ENCODE measurements at places on chromosomes 6 and 20. TPM values are rescaled to one million over a fixed set of nuclear protein-coding genes. Genes with fewer than 3 reads are reported as not detected.

DNA sequence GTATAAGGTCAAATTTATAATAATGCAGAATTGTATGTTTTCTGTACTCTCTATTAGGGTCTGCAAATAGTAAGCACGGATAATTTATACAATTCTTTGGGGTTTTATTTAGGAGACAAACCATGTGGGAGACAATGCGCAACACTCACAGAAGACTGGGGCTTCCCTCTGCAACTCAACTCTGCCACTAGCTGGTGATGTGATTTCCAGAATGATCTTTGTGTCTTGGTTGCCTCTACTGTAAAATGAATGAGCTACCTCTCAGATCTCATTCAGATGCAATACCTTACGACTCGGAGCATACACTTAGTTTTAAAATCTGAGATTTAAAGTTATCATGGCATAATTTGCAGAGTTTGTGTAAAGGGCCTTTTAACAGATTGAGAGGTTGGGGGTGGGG is 6.4 kb downstream of the MAN1A1 start:
- DNase-seq: no peak

GRCh38 chr6:147029923-147030322 is 174.3 kb upstream of the STXBP5 start:
- no peak for DNase-seq

DNA sequence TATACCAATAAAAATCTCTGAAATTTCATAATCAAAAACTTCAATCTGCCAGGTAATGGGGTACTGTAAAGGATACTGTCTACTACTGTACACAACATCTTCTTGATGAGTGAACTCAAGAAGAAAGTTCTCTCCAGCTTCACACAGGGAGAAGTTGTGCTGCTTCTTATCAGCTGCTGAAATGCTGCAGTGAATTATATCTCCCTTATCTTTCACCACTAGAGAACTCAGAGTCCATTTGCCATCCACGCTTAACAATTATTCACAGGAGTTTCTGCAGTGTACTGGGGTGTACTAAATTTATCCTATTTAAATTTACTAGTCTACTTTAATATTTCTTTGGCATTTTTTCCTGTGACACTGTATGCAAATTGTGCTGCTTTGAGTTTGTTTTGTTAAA is 384.8 kb downstream of the TFAP2B start:
- no peak for DNase-seq

The TMEM200A gene
- 1.2 TPM for total RNA-seq

GRCh38 chr6:50655848-50656453 is 57.4 kb upstream of the TFAP2D start:
- DNase-seq: peak; percentile 29

The TBCC gene
- 66.4 TPM for total RNA-seq

The LY86 gene
- not detected for total RNA-seq

The HUS1B gene
- total RNA-seq: 2.1 TPM

The PACSIN1 gene
- total RNA-seq: not detected

DNA sequence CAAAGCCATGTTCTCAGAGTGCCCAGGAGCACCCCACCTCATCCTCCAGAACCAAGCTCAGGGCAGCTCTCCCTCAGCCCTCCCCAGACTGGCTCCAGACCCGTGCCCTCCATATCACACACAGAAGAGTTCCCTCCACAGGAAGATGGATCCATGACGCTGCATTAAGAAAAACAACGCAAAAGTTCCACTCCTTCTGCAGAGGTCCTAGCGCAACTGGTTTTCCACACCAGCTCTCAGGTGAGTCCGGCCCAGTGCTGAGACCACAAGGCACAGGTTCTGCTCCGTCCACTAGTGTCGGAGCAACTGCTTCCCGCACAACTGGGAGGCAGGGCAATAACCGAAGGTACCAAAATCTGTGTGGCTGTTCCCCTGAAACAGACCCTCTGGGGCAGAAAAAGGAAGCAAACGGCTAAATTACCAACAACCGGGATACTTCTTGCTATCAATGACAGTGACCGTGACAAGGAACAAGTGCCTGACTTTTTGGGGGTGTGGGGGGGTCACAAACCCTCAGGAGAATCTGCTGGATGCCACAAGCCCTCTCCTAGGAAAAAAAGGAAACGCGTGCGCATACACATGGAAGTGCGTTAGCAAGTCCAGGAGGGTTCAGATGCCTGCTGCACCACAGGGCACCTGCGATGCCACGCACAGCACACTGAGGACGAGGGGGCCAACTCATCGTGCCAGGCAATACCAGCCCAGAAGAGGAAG is 49.2 kb downstream of the MYH7B start:
- DNase-seq: no peak

The KIF25 gene
- 0.51 TPM for total RNA-seq

The ETV7 gene
- 0.99 TPM for total RNA-seq

The OR14J1 gene
- not detected for total RNA-seq

DNA sequence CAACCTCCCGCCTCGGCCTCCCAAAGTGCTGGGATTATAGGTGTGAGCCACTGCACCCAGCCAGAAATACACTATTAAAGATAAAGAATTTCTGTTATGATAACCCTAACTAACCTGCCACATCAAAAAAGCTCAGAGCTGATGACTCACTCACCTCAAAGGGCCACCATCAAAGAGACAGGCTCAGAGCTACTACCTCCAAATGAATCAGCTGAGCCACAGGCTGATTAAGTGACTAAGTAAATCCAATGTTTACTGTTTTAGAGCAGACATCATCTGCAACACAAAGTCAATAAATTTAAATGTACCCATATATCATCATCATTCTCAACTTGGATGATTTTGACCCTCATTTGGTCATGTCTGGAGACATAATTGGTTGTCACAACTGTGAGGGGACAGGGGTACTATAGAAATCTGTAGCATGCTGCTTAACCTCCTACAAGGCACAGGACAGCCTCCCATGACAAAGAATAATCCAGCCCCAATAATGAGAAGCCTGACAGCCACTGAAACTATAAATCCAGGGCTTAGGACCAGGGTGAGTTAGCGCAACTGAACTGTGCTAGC is 106.5 kb downstream of the ATP9A start:
- peak; percentile 76 for DNase-seq

- no peak for DNase-seq
These were observed 60.8 kb downstream of the RBM38 start for GRCh38 chr20:57451795-57452661.

DNA sequence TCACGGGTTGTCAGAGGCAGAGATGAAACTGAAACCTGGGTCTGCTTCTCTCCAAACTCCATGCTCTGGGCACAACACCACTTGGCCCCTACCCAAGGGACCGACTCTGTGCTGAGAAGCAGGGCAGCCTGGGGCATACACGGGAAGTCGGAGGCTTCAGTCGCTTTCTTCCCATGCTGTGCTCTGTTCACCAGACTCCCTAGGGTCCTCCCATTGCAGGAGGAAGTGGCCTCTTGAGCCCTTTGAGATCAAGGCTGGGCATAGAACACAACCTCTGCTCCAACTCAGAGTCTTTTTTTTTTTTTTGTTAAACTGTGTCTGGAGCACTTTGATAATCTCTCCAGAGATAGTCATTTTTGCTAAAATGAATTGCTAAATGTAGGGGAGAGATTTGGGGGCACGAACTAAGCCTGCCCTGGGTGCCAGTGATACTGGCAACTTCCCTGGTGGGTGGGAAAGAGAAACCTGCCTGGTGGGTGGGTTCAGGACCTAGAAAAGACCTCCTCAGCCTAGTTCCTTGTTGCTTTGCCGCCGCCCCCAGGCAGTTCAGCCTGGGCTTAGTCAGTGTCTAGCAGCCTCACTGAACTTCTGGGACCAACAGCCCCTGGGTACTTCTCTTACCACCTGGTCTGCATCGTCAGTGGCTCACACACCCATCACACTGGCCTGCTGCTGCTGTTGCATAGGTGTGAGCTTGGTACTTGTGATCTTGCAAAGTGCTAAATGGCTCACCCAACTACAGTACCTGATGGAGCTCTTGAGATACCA is 62.0 kb downstream of the PPP1R14C start:
- no peak for DNase-seq

DNA sequence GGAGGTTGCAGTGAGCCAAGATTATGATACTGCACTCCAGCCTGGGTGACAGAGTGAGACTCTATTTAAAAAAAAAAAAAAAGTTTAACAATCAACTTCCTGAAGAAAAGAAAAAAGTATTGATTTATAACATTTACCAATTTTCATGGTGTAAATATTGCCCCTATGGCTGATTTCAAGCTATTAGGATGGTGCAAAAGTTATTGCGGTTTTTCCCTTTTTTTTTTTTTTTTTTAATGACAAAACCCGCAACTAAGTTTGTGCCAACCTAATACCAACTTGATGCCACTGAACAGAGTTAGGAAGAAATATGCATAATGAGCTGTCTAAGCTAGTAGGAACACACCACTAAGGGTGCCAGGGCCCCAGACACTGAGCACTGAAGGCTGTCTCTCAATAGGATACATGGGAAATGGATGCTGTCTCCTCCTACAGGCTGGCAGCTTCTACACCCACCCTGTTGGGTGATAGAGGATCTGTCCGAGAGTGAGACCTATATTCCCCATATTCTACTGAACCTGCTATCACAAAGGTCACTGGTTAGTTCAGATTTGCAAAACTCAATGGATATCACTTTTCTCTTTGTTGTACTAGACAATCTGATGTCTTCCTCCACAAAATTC is 6.5 kb upstream of the PERP start:
- DNase-seq: no peak

- peak; percentile 73 for DNase-seq
These were observed 131.8 kb downstream of the TIAM2 start for GRCh38 chr6:155126727-155127439.

DNA sequence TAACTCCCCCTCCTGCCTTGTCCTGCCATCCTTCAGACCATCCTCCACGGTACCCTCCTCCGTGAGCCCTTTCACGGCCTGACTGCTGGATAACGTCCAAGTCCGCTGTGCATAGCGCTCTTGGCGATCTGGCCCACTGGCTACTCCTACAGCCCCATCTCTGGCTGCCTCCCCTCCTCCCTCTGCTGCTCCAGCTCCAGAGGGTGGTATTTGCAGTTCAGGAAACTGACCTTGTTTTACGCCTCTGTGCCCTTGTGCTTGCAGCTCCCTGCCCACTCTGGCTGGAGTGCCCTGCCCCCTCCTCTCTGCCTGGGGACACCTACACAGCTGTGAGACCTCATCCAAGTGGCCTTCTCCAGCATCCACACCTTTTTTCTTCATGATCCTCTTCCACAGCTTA is 6.5 kb upstream of the RREB1 start:
- DNase-seq: no peak

DNA sequence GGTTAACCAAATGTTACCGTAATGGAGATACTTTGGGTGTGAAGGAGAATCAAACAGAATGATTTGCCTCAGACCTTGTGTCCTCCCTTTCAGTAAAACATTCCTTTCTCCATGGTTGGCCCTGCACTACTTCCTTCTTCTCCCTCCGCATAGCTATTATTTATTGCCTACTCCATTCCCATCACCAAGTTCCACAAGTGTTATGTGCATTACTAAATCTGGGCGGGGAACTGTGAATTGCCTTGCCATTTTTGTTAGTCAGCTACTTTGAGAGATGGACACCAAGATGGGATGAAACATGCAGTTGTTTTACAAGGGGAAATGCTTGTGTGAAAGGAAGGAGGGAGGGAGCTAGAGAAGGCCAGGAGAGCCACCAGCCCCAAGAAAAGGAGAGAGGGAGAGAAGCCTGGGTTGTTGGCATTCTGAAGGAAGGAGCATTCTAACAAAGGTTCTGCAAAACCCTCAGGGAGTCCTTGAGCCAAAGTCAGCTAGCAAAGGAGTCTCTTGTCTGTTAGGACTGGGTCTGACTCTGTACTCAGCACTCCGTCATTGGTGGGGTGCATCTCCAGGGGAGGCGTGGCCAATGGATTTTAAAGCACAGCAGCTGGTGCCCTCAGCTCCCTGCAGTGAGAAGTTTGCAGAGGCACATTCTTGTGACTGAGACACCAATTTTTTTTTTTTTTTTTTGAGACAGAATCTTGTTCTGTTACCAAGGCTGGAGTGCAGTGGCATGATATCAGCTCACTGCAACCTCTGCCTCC is 83.6 kb upstream of the CHD6 start:
- DNase-seq: no peak

GRCh38 chr6:158639056-158639455 is 5.5 kb downstream of the DYNLT1 start:
- DNase-seq: no peak

GRCh38 chr6:56375806-56376205 is 128.4 kb upstream of the COL21A1 start:
- no peak for DNase-seq

- DNase-seq: no peak
These were observed 437.7 kb downstream of the COL12A1 start for GRCh38 chr6:74768120-74768519.

- no peak for DNase-seq
These were observed 8.3 kb upstream of the MMP9 start for GRCh38 chr20:46000262-46000996.

GRCh38 chr6:2616811-2617210 is 133.9 kb downstream of the MYLK4 start:
- DNase-seq: no peak

The SLPI gene
- total RNA-seq: 79.8 TPM

GRCh38 chr6:134795001-134795400 is 154.9 kb downstream of the ALDH8A1 start:
- no peak for DNase-seq

DNA sequence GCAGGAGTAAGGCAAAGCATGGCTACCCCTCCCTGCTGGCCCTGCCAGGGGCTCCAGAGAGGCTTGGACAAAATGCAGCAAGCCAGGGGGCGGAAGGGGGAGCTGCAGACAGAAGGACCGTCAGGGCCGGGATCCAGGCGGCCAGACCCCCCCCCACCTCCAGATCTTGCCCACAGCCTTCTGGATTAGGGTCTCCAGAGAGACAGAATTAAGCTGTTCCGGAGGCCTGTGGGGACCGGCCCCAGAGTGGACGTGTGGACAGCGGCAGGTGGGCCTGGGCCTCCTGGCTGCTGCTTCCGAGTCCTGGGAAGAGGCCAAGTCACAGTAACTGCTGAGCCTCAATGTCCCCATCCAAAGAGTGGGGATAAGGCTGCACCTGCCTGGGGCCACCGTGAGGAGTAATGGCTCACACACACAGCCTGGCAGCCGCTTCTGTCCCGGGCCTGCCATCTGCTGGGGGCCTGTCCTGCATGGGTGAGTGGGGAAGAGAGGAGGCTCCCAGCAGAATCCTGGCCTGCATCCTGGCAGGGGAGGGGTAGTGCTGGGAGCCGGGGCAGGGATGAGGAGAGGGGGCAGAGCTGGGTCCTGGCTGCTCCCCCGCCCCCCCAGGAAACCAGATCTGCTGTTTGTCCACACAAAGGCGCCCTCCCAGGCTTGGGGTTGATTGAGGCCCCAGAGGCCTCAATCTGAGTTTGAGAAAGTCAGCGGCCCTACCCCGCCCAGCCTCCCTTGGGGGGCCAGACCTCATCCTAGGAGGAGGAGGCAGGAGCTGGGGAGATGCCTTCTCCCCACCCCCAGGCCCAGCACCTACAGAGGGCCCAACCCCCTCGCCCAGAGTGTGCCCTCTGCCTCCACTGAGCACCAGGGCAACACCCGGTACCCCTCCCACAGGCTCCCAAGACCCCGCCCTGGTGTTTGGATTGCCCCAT is 3.9 kb downstream of the LAMA5 start:
- no peak for DNase-seq

The C6orf15 gene
- not detected for total RNA-seq
